ENCODE measurements at places on chromosomes 4 and X. TPM values are rescaled to one million over a fixed set of nuclear protein-coding genes. Genes with fewer than 3 reads are reported as not detected.

The HTN3 gene
- not detected for total RNA-seq

The CYTL1 gene
- 0.81 TPM for total RNA-seq

The MAGEC2 gene
- not detected for total RNA-seq

The SLC2A9 gene
- 9.6 TPM for total RNA-seq

The NAP1L2 gene
- total RNA-seq, result 5.8 TPM

The LUZP4 gene
- total RNA-seq, result not detected

The EDA2R gene
- 1.4 TPM for total RNA-seq
